Stimulated activated CD4-positive, alpha-beta T cell treated with anti-CD3 and anti-CD28 coated beads, Interleukin-2, amount 100 ng/mL, for 4 hours (primary cell): ENCODE measurements at places on chromosomes 12 and 14.
A peak's percentile ranks its signal among the peaks of the same experiment; 100 is the strongest.

GRCh38 chr12:120581998-120582397, 796 bp upstream of the POP5 start:
- DNase-seq, result no peak

GRCh38 chr14:101022916-101023435, 119.5 kb upstream of the RTL1 start:
- no peak for DNase-seq

GRCh38 chr14:54550514-54550913, 16.4 kb upstream of the SAMD4A start:
- DNase-seq, result no peak

GRCh38 chr14:26218861-26219260, 379.0 kb downstream of the NOVA1 start:
- no peak for DNase-seq

- DNase-seq, result no peak
Observed at GRCh38 chr14:84084056-84084630, 1445.8 kb upstream of the FLRT2 start.

DNA sequence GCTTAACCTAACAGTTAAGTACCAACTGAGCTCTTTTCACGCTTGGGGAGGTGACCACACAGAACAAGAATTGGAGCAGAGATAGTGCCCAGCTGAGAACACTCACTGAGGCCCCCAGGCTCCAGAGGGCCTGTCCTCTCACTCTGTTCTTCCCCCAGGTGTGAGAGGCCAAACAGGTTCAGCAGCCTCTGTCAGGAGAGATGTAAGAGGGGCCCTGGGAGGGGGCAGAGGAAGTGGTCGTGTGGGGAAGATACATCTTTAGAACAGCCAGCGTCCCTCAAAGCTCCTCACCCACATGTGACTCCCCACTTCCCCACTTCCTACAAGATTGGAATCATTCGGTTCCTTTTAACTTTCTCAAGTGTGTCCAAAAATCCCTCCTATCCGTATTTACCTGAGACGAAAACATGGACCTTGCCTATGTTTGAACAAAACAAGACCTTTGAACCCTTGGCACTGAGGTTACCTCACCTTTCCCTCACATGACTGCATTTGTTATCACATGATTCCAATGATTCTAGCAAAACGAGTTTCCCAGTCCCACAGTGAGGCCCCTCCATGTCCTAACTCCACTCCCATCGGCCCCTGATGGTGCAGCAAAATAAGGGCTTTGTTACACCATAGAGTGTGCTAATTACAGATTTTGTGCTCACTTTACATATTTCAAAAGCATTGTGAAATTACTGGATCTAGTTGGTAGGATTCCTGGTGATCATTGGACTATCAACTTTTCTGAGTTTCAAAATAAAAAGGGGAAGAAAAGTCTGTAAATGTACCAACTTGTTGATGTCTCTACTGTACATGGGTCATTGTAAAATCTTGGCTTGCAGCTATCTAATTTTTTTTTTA, 40.0 kb upstream of the PAPOLA start:
- DNase-seq, result no peak

DNA sequence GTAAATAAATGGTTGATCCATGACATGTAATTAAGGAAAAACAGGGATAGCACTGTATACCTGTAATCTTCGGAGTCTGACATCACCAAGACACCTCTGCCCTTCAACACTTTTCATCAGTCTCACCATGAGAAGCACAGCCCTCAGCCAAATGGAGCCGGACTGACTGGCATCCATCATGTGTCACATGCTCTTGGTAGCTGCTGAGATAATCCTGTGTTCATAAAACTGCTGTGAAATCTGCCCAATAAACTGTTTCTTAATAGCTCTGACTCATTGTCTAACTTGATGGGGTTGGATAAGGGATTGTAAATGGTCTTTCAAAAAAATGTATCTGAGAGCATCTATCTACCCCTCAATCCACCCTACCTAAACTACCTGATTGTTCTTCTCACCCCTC, 33.6 kb downstream of the KCNH5 start:
- DNase-seq, result no peak

GRCh38 chr12:15982471-15982870, 71.3 kb downstream of the DERA start:
- no peak for DNase-seq

GRCh38 chr12:40013847-40014246, 92.0 kb downstream of the SLC2A13 start:
- DNase-seq, result no peak

- DNase-seq, result no peak
Observed at GRCh38 chr14:71437870-71438269, 494.4 kb upstream of the RGS6 start.

GRCh38 chr14:89669193-89669592, 252.2 kb upstream of the FOXN3 start:
- no peak for DNase-seq

GRCh38 chr14:99260587-99261551, 11.1 kb downstream of the BCL11B start:
- no peak for DNase-seq

DNA sequence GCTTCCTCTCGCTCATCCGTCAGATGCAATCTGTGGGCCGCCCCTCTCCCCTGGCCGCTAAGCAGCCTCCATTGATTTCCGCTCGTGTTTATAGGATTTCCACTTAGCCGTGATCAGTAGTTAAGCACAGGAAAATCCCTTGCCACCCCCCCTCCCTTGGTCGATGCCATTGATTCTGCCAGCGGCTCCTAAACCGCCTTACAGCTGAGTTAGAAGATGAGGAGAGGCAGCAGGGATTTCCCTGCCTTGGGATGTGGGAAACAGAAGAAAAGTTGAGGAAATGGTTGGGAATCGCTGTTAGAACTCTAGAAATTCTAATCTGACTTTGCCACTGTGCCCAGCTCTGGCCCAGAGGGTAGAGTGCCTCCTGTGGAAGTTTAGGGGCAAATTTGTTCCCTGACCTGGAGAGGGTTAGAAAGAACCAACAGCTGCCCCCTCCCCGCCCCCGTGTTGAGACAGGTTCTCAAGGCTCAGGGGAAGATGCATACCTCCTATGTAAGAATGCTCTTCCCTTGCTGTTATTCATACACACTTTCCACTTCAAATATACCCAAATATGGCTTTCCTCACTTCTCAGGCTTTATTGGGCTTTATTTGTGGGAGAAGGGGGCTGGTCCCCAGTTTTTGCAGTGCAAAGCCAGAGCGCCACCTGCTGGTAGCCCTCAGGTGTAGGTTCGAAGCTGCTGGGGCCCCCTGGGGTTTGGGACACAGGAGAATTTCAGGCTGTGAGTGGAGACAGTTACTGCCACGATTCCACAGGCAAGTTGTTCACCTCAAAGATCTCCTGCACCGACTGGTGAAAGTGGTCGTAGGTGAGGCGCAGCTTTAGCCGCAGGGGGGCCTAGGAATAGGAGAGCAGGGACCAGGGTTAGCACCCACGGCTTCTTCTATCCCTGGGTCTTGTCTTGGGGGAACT, 3.2 kb downstream of the THTPA start:
- peak; percentile 43 for DNase-seq

DNA sequence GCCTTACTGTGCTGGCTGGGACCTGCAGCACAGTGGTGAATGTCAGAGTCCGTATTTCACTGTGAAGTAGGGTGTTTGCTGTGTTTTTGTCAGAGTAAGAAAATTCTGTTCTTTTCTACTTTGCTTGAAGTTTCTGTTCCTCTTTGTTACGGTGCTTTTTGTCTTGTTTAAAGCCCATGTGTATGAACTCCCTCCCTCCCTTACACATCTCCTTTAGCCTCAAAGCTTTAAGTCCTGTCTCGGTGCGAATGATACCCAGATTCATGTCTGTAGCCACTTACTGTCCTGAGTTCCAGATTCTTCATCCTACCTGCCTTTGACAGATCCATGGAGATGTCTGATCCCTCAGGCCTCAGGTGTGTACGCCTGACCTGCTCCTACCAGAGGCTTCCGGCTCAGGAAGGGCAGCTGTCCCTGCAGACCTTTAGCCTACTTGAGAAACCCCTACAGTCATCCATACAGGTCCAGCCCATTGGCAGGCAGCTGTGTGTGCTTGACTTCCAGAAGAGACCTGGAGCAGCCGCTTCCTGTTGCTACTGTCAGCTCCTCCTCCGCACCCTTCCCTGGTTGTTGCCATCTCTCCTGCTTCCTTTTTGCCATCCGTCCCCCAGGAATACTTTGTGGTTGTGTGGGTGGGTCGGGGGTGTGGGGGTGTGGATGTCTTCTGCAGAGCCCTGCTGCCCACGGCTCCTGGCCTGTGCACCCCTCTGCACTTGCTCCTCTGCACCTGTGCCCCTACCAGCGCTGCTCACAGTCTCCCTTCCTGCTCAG, 72.9 kb downstream of the DDX51 start:
- no peak for DNase-seq

- DNase-seq, result no peak
Observed at GRCh38 chr14:35347323-35348043, 55.3 kb downstream of the PSMA6 start.

DNA sequence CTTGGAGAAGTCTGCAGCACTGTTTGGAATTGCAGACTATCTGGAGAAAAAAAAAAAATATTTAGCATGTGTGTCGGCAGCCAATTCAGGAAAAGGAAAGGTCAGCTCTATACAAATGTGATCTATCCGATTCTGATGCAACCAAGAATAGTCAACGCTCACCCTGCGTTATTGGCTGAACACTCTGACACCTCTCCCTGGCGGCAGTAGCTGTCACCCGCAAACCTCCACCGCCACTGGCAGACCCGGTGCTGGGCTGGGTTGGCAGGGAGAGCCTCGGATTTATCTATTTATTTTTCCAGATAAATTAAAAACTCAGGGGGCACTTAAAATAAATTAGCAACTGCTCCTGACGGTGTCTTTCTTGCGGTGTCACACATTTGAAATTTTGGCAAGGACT, 409.7 kb downstream of the VRK1 start:
- DNase-seq, result no peak

DNA sequence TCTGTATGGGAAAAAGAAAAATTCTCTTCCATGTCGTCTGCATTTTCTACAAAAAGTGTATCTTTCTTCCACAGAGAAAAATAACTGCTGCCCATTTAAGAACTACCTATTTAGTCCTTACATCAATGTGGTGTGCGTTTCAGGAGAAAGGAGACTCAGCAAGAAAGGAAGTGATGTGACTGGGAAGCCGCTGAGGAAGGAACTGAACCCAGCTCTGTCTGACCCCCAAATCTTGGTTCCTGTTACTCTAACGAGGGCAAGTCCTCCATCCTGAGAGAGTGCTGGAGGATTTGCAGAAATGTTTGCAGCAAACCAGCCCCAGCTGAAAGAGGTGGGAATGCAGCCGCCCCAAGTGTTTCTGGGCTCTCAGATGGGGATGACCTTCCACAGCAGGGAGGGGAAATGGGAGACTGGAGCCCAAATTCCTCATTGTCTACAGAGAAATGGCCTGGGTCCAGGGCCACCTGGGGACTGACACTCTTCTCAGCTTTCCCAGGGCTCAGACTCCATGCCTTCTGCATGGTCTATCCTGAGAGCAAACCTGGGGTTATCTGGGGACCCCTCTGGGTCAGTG, 6.7 kb upstream of the MLEC start:
- no peak for DNase-seq

DNA sequence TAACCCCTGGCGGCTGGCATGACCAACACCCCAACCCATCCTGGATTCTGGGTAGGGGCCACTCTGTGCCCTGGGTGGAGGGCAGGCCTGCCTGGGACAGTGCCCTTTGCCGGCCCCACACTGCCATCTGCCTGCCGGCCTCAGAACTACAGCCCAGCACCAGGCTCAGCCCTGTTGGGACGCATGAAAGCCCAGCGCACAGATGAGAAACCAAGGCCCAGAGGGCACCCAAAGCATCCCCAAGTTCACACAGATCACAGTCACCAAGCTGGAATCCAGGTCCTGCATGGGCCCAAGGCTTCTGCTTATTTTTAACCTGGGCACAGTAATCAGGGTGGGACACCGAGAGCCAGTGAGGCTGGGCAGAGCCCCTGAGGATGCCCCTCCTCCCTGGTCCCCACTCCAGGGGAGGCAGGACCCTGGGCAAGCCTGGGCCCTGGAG, 26.2 kb downstream of the RFLNA start:
- DNase-seq, result peak; percentile 32

- peak; percentile 20 for DNase-seq
Observed at GRCh38 chr12:120640861-120641833, 721 bp downstream of the CABP1 start.

- DNase-seq, result no peak
Observed at GRCh38 chr14:103692159-103692558, 23.1 kb downstream of the XRCC3 start.

DNA sequence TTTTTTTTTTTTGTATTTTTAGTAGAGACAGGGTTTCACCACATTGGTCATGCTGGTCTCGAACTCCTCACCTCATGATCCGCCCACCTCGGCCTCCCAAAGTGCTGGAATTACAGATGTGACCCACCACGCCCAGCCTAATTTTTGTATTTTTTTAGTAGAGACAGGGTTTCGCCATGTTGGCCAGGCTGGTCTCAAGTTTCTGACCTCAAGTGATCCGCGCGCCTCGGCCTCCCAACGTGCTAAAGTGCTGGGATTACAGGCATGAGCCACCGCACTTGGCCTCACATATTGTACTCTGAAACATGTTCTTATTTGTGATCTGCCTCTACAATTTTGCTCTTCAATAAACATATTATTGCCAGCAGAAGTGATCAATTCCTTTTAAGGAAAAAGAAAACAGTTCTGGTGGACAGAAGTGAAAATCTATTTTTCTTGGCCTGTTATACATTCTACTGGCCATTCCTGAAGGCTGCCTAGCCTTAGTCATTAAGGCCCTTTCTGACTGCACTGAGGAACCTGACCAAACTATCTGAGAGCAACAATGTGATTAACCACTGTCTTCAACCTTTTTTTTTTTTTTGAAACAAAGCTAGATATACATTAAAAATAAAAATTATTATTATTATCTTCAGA, 36.1 kb downstream of the SNX6 start:
- no peak for DNase-seq

DNA sequence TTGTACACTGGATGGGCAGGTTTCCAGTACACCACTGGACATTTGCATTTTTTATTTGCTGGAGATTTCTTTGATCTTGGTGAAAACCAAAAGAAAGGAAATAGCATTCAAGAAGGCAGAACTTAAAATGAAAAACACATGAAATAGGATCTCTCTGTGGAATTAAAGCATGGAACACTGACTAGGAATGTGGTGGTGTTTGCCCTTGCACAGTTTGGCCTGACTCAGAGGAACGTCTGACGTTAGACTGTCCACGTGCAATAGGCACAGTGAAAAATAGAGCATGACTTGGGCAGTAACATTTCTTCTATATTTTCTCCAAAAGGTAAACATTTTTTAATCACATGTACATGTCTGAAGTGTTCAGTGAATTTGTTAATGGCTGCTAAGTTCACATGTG, 474.1 kb upstream of the PRICKLE1 start:
- no peak for DNase-seq
